Suppressor macrophage (primary cell): ENCODE measurements at places on chromosomes 2 and 18.

DNA sequence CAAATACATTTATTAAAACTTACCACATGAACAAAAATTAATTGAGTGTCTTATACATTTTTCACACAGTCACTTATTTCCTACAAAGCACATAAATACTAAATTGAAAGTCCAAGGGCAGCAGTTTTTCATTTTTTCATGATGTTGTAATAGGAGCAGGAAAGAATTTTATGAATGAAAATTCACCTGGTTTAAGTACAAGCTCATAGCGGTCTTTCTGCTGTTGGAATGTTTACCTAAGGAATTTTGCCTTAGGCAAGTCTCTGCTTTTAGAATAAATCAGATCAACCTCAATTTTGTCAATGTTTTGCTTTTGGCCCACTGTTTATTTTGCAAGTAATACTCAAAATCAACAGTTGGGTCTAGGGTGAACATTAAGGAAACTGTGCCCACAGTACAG, 40.0 kb downstream of the ETAA1 start:
- no peak for DNase-seq

GRCh38 chr2:33204945-33205344, 258.2 kb downstream of the LTBP1 start:
- DNase-seq: no peak

DNA sequence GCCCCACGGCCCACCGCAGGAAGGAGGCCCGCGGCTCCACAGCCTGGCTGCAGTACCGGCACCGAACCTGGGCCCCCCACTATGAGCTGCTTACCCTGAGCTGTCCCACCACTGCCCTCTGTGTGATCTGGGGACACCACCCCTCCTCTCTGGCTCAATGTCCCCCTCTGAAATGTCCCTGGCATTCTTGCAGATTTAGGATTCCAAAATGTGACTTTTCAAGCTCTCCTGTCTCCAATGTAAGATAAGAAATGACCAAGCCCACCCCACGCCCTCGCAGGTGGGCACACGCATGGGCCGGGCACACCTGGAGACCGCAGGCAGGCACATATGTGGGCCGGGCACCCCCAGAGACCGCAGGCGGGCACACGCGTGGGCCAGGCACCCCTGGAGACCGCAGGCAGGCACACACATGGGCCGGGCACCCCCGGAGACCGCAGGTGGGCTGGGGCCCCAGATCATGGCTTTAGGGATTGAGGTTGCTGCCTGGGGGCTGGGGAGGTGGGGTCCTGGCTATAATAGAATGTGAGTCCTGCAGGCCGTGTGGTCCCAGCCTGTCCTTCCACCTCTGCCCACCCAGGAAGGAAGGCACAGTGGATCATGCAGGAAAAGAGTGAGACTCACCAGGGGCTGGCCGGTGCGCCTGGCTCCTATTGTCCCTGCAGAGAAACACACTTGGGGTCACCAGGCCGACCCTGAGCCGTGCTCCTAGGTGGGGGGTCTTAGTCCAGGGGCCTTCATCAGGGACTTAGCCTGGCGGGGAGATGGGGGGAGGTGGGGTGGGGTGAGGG, 7.2 kb downstream of the PDCD1 start:
- DNase-seq: no peak

DNA sequence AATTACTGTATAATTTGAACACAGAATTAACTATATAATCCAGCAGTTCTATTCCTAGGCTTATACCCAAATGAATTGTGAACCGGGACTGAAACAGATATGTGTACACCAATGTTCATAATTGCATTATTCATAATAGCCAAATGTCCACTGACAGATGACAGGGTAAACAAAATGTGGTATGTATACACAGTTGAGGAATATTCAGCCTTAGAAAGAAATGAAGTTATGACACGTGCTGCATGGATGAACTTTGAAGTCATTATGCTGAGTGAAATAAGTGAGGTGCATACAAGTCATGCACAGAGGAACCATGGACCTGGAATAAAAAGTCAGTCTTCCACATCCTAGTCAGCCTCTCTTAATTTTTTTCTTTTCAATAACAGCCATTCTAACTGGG, 91.9 kb downstream of the SH3RF3 start:
- no peak for DNase-seq

GRCh38 chr2:215019521-215020145, 118.8 kb downstream of the ABCA12 start:
- no peak for DNase-seq
